Upper lobe of right lung (tissue), 1 donor: ENCODE measurements at places on chromosomes 16 and 17. TPM values are rescaled to one million over a fixed set of nuclear protein-coding genes. Genes with fewer than 3 reads are reported as not detected.

DNA sequence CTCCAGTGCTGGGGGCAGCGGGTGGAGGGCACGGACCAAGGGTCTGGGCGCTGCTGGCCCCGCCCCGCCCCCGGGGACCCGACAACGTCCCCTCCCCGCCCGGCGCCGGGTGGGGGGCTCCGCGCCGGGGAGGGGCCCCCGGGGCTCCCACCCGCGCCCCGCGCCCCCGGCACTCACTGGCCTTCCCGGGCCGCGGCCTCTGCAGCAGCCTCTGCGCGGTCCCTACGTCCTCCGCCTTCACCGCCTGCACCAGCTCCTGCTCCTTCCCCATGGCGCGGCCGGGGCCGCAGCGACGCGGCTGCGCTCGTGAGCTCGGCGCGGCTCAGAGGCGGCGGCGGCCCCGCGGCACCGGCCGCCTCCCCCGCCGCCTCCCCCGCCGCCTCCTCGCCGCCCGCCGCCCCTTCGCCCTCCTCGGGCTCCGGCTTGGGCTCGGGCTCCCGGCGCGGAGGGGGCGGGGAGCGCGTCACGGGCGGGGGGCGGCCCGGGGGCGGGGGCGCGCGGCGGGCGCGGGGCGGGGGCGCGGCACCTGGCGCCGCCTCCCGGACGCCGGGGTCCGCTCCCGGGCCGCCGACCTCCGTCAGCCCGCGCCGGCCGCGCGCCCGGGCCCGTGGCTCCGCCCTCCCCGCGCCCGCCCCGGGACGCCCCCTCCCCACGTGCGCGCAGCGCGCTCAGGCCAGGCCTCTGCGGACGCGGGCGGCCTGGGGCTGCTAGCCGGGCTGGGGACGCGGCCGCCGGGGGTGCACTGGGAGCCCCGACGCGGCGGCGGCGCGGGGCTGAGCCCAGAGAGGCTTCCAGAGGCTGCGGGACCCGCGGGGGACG lies at the start of gene CASKIN1:
Gene CASKIN1, minus strand, starts transcription at position 444 of the 819 bp plus-strand sequence. Its CDS starts 173 bp downstream, at position 271.
- DNase-seq, result no peak
- peak within 1 kb of the TSS; percentile 23 for H3K4me3 ChIP-seq
- H3K27ac ChIP-seq, result no peak within 1 kb of the TSS
- no peaks in the 10 kb centered on the region for H3K36me3 ChIP-seq

DNA sequence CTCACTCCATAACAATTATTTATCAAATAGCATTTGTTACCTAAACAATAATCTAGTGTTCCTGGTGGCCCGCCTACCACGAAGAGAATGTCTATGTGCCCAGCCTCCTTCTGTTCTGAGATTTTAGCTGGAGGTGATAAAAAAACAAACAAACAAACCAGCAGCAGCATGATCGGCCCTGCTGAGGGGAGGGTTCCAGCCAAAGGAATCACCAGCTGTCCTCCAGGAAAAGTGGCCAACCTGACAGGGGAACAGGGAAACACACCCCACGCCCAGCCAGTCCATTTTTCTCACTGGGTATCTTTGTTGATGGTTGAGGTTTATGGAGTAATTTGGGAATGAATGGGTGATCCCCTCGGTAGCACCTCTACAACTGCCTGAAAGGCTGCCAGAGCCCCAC lies 203.0 kb upstream of the DYNLRB2 start:
- no peak for DNase-seq
- H3K27me3 ChIP-seq, result no peaks in the 10 kb centered on the region
- no peaks in the 10 kb centered on the region for H3K36me3 ChIP-seq
- no peaks in the 10 kb centered on the region for H3K4me1 ChIP-seq
- H3K4me3 ChIP-seq, result no peak overlapping the region

GRCh38 chr16:89350701-89351380 lies 133.3 kb downstream of the ZNF778 start:
- H3K27me3 ChIP-seq, result no peaks in the 10 kb centered on the region
- no peak overlapping the region for H3K4me3 ChIP-seq
- no peaks in the 10 kb centered on the region for H3K36me3 ChIP-seq
- H3K4me1 ChIP-seq, result peaks cover 40% of the 10 kb centered on the region
- no peak overlapping the region for H3K27ac ChIP-seq

- H3K4me1 ChIP-seq, result no peaks in the 10 kb centered on the region
- no peak overlapping the region for H3K27ac ChIP-seq
- H3K4me3 ChIP-seq, result no peak overlapping the region
Observed at GRCh38 chr16:83819361-83819760, 11.6 kb downstream of the HSBP1 start.

DNA sequence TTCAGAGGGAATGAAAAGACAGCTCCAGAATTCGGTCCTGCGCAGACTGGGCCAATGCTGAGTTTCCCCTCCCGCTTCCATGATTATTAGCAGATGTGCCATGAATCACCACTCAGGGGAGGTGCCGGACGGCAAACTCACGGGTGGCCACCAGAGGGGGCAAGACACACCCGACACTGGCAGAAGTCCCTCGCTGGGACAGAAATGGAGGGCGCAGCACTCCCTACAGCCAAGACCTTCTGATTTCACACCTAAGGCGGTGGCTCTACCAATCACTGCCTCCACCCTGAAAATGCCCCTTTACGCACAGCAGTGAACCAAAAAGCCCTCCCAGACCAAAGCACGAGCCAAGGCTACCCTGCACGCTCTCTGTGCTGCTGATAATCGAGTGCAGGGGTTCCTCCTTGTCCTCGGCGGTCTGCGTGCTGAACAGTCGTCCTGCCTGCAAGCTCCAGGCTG lies 26.8 kb downstream of the TRAP1 start:
- H3K4me3 ChIP-seq, result peak overlapping the region; percentile 43
- DNase-seq, result peak; percentile 92
- H3K4me1 ChIP-seq, result peaks cover 12% of the 10 kb centered on the region
- H3K36me3 ChIP-seq, result peaks cover 26% of the 10 kb centered on the region
- no peak overlapping the region for H3K27ac ChIP-seq

Gene SLC16A11
- total RNA-seq, result 6.8 TPM
